ENCODE measurements at places on chromosomes 6 and 20. TPM values are rescaled to one million over a fixed set of nuclear protein-coding genes. Genes with fewer than 3 reads are reported as not detected.

DNA sequence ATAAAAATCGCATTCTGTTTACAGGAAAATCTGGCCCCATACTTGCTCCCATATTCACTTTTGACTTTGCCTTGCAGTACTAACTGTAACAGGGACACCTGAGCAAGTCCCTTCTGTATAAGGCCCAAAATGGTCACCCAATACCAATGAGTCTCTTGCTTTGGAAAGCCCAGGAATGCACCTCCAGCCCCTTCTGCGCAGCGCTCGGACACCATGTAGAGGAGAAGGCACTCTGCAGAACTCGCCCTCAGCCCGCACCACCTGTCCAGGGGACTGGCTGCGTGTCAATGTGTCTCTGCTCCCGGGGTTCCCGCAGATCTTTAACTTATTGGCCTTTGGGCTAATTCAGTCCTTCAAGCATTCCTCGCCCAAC, 746 bp upstream of the PRND start:
- DNase-seq: no peak

GRCh38 chr20:62603021-62603906, 39.0 kb upstream of the SLCO4A1 start:
- DNase-seq: peak; percentile 73

DNA sequence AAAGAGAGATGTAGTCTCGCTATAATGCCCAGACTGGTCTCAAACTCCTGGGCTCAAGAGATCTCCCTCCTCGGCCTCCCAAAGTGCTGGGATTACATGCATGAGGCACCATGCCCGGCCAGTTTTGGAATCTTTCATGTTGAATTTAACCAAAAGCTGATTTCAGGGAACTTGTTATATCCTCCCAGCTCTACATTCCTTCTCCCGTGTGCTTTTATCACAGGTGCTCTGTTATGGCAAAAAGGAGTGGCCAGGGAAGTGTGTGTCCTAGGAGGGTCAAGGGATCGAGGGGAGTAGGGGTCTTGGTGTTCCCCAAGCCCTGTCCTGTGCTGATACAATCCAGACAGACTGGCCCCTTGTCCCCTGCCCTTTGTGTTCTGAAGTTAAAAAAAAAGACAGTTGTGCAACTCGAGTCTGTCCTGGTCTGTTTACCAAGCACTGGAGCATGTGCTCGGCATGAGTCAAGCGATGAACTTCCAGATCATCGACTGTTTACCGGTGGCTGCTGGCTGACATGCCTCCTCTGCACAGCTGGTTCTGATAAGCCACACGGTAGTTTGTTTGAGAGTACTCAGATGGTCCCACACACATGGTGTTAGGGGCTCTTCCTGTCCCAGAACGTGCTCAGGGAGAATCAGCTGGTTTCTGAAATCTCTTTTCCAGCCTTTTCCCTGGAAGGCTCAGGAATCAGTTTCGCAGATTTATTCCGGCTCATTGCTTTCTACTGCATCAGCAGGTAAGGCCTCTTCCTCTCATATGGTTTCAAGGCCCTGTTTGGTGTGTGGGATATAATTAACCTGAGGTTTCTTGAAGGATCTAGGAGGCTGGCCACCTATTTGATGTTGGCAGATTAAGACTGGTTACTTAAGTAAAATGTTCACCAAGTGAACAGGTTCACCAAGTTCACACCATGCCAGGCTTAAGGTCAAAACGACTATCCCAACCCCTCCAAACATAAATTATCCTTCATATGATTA, 52.6 kb upstream of the NAA20 start:
- DNase-seq: peak; percentile 77

GRCh38 chr20:43955062-43955749, 40.6 kb downstream of the TOX2 start:
- DNase-seq: no peak

GRCh38 chr6:18207438-18207837, 52.2 kb downstream of the KDM1B start:
- DNase-seq: no peak

DNA sequence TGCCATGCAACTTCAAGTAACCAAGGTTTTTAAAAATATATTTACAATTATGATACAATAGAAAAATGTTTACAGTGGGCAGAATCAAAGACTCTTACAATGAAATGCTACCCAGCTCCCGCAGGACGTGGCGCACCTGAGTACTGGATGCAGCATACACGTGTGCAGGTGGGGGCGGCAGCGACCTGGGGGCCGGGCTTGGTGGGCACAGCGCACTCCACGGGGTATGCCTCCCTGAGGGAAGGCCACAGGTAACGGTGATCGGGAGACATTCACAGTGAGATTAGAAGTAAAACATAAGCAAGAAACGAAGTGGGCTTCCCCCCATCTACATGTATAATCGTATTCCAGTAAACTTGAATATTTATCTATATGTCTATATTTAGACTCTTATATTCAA, 54.2 kb downstream of the WDR27 start:
- no peak for DNase-seq

DNA sequence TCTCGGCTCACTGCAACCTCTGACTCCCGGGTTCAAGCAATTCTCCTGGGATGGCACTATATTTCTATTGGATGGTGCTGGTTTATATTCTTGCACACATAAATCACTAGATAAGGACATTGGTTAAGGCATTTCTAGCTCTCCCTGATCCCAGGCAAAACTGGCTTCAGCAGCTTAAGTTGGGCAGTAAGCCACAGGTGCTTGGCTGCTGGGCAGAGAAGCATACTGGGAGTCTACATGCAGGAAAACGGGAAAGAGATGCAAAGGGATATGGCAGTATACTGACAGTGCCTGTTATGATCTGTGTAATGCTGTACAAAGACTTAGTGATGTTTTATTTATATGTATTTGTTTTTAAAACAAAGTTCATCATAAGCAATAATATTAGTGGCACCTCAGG, 33.3 kb upstream of the ZFP64 start:
- DNase-seq: no peak

DNA sequence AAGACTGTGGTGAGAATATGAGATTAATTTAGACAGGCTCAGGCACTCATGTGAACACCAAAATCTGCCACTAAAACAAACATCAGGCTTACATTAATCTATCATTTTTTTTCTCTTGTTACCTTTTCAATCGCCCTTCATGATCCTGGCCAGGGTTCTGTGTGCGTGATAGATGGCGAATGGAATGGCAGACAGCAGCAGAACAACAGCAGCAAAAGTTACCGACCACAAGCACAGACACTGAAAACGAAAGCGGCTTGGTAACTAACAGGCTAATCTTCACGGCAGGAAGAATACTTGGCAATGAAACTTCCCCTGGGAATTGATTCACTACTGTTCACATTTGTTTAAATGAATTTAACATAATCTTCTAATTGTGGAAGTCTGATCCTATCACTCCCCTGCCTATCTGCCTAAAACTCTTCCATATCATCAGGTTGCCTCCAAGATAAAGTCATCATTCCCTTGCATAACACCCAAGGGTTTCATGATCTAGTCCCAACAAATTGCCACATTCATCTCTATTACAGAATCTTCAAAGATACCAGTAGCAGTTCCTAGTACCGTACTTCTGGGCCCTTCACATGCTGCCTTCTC, 28.7 kb downstream of the PTPRK start:
- DNase-seq: no peak

DNA sequence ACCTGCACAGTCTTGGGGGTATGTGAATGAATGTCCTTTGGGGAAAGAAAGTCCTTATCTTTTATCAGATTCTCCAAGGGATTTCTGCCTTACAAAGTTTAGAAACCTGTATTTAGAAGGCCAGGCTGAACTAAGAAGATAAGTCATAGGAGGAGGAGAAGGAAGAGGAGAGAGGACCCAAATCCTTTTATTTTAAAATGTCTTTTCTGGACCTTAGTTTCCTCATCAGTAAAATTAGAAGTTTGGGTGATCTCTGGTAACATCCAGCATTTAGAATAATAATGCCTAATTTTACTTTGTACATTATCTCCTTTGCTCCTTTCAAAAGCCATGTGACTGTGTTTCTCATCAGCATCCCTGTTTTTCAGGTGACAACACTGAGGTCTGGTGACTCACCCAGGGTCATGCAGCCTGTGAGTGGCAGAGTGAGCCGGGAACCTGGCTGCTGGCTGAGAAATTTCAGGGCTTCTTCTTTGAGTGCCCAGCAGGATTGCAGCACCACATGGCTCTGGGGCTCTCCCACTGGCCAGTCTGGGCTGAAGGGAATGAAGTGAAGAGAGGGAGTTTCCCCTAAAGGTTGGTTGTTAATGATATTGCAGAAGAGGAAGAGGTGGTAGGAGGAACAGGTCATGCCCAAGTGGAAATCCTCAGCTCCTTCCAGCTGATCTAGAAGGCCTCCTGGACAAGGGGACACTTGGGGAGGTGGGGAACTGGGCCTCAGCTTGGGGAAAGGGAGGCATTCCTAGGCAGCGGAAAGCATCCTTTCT, 34.0 kb downstream of the VEGFA start:
- no peak for DNase-seq

DNA sequence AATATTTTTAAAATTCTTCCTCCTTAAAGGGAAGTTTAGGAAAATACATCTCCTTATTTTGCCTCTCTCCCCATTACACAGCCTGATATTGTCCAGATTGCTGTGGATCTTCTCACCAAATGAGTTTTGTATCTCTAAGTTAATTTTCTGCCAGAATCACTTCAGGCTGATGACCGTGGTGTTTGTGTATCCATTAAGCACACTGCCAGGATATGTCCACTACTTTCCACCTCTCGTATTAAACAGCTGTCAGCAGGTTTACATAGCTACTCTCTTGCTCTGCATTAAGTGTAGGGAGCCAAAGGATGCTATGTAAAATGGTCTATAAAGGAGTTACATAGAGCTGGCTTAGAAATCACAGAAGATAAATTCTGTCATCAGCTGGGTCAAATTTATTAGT, 201.1 kb downstream of the ZFAND3 start:
- DNase-seq: no peak

- DNase-seq: no peak
These were observed 6.0 kb downstream of the NOX3 start for GRCh38 chr6:155449450-155450239.

- no peak for DNase-seq
These were observed 547.2 kb downstream of the CD83 start for GRCh38 chr6:14664621-14665315.

DNA sequence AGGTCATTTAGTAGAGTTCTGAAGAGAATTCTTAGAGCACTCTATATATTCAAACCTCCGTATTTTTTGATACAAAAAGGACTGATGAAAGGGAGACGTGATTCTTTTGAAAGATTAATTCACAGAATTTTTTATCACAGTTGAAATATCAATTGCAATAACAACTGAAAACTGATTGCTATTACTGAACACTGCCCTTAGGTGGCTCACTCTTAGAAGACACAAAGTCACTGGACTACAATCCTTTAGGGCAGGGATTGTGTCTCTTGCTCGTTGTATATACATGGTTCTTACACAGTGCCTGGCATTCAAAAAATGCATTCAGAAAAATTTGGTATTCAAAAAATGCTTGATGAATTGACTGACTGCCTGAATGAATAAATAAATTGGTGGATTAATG, 17.1 kb upstream of the CALHM6 start:
- DNase-seq: no peak

BTNL2 gene
- total RNA-seq: not detected

OVOL2 gene
- not detected for total RNA-seq

PCSK2 gene
- 1.6 TPM for total RNA-seq

TCP11 gene
- not detected for total RNA-seq

NOTCH4 gene
- total RNA-seq: 22.5 TPM

IER3 gene
- total RNA-seq: 43.6 TPM
